ENCODE measurements at places on chromosomes 1 and 21. TPM values are rescaled to one million over a fixed set of nuclear protein-coding genes. Genes with fewer than 3 reads are reported as not detected.

DNA sequence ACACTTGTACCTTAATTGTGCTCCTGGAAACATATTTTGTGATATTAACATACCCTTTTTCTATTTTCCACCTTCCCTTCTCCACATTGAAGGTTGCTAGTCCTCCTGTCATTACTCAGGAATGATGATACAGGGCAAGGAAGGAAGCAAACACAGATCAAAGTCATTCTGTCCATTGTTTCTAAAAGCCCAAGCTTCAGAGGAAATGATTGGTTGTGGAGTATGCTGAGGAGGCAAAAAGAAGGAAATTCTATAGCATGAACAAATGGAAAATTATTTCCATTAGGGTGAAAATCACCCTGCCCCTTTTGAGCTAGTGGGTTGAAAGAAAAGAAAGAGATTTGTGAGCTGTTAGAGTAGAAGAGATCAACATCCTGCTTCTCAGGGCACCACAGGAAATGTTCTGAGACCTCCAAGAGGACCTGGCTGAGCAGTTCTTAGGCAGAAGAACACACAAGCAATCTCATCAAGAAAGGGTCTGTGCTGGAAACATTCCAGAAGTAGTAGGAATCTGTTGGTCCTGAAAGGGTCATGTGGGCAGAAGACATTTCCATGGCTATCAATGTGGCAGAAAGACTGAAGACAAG lies 29.0 kb upstream of the PRRX1 start:
- DNase-seq, result no peak

GRCh38 chr1:58443986-58444868 lies 102.3 kb downstream of the OMA1 start:
- no peak for DNase-seq

Gene S100A7A
- not detected for total RNA-seq

GRCh38 chr1:113542221-113542701 lies 151.9 kb downstream of the MAGI3 start:
- no peak for DNase-seq

DNA sequence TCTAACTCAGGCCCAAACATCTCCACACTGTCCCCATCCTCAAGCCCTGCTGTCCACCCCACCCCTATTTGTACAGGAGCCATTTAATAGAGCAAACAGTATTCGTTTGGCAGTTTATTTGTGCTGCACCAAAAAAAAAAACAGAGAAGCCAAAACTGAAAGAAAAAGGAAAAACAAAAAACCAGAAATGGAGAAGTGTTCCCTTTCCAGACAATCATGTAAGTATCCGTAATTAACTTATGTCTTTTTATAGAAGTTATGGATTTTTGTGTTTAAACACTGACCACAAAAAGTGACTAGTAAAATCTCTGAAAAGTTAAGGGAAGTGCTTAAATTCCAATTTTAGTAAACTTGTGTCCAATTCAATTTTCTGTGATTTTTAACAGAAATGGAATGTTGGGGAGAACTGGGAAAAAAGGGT lies 40.4 kb upstream of the ZBTB18 start:
- no peak for DNase-seq

Gene MCOLN2
- 40.1 TPM for total RNA-seq

DNA sequence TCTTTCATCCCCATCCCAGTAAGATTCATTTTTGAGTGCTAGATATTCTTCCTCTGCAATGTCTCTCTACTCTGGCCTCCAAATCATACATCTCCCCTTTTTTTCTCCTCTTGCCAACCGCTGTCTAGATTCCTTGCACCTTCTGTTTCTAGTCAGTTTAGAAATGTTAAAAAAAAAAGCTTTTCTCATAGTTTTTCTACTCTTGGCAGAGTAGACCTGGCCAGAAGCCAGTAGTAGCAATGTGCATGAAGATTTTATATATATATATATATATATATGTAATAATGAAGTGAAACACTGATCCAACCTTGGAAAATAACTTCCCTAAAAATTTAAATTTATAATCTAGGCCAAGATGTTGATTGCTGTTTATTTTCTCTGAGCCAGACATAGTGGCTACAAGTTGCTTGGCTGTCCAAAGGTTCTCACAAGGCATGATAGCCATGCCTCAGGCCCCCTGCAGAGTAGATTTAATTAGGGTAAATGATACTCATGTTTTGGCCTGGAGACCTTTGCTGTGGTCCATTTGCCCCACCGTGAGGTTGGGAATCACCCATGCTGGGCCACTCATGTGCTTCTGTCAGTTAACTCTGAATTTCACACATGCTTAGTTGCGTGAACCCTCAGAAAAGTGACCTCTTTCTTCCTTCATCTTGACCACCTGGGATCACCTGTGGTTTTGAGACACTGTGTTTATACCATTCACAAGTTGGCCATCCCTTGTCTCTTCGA lies 103.4 kb upstream of the KCNE2 start:
- DNase-seq, result no peak
